ENCODE measurements at places on chromosomes 4 and X.

- DNase-seq: no peak
Observed at GRCh38 chr4:38743866-38744265, 38.9 kb downstream of the TLR10 start.

GRCh38 chr4:99841129-99841528 is 24.5 kb downstream of the DAPP1 start:
- no peak for DNase-seq

- DNase-seq: no peak
Observed at GRCh38 chrX:111123606-111124179, 27.7 kb downstream of the PAK3 start.

- DNase-seq: peak; percentile 80
Observed at GRCh38 chr4:20326977-20327376, 75.3 kb downstream of the SLIT2 start.

DNA sequence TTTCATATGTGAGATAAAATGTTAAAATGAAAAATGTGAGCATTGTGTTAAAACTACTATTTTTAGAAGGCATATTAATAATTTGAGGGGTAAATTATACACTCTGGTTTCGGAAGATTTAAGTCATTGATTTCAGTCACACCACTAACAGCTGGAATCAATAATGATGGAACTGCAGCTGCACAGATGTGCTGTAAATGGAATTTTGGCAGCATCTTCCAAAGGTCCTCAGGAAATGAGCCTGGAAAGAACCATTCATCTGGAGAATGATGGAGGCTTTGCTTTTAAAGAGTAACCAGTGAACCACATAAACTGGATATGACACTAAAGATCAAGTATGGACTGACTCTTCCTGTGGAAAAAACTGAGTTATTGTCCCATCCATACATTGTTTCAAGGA is 759.0 kb upstream of the EPHA5 start:
- no peak for DNase-seq

GRCh38 chr4:122170775-122171174 is 18.6 kb downstream of the BLTP1 start:
- DNase-seq: no peak

DNA sequence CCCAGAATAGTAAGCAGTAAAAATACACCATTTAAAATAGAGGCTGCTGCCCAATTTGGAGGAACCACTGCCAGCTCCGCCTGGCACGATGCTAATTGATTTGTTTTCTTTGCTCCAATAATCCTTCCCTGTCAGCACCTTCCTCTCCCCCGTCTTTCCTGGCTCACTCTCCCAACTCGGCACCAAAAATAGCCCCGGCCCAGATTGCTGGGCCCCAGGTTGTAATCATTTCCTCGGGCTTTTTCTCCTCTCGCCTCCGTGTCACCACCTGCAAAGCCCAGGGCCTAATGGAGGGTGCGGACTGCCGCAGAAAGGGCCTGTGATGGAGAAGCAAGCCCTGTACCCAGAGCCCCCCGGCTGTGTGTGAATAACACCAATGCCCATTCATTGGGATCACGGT is 197.6 kb upstream of the PSAPL1 start:
- DNase-seq: no peak

GRCh38 chrX:133926809-133927208 is 58.6 kb downstream of the GPC3 start:
- no peak for DNase-seq

GRCh38 chrX:29724316-29724715 is 491.0 kb upstream of the MAGEB2 start:
- DNase-seq: no peak

DNA sequence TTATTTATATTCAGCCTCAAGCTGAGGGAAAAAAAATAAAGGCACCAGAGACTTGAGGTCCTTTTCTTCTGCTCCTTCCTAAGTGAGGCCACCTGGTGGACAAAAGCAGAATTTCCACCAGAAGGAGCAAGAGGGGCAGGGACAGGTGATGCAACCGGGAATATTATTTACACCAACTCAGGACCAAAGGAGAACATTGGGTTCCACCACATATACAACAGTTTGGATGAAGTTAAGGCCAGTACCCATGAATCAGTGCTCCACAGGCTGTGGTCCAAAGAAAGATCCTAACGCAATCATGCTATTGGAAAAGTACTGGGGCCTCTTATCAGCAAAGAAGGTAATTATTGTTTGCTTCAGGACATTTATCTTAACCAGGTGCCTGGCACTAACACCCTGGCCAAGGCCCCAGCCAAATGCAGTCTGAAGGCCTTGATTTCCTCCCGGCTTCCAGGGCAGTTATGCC is 57.4 kb downstream of the TSC22D3 start:
- peak; percentile 93 for DNase-seq

- DNase-seq: peak; percentile 93
Observed at GRCh38 chr4:55866290-55866907, 13.0 kb downstream of the EXOC1 start.

DNA sequence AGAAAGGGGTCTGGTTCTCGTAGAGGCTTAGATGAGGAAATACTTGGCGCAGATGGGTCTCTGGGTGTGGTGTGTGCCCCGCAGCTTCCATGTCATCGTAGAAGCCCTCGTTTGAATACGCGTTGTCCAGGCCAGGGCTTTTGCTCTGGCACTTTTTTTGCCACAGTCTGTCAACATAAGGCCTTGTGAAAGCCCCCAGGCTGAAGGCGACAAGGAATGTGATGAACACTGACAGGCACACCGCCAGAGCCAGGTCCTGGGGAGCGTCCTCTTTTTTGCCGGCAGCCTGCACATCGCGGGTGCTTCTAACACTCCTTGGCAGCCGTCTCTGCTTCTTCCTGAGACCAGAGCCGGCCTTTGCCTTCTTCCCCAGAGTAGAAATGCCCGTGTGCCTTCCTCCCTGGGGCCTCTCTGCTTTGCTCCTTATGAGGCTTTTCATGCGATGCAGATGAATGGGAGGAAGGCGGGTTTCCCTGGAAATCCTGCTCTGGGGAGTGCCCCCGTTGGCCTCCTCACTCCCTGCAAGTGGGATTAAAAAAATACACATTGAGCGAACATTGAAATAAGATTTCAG is 24.4 kb downstream of the LRRC66 start:
- DNase-seq: no peak

GRCh38 chrX:7390441-7390840 is 242.5 kb upstream of the PUDP start:
- DNase-seq: peak; percentile 3

DNA sequence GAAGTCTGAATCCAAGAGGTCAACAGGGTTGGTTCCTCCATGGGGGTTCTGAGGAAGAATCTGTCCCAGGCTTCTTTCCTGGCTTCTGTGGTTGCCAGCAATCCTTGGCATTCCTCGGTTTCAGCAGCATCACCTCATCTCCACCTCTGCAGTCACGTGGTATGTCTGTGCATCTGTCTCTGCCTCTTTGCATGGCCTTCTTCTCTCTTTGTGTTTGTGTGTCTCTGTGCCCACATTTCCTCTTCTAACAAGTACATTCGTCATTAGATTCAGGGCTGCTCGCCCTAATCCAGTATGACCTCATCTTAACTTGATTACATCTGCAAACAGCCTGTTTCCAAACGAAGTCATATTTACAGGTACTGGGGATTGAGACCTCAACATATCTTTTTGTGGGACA is 114.0 kb downstream of the BCOR start:
- DNase-seq: no peak

- DNase-seq: no peak
Observed at GRCh38 chr4:162681212-162681611, 485.5 kb downstream of the NAF1 start.

- DNase-seq: no peak
Observed at GRCh38 chrX:123983240-123983639, 21.7 kb downstream of the STAG2 start.

DNA sequence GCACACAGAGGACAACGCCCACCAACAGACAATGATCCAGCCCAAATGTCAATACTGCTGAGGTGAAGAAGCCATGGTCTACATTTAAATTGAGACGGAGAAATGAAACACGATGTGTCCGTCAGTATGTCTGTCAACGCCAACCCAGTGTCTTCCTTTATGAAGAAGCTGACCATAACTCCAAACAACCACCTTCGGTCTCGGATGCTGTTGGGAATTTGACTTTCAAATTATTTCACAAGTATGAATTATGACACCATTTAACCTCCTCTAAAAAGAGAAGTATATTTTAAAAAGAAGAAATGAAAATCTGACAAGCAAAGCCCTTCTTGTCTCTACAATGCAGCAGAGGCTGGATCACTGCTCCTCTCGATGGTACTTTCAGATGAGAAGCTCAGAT is 123.7 kb upstream of the MAP3K15 start:
- no peak for DNase-seq

GRCh38 chr4:171433674-171434073 is 379.5 kb upstream of the GALNTL6 start:
- DNase-seq: no peak

DNA sequence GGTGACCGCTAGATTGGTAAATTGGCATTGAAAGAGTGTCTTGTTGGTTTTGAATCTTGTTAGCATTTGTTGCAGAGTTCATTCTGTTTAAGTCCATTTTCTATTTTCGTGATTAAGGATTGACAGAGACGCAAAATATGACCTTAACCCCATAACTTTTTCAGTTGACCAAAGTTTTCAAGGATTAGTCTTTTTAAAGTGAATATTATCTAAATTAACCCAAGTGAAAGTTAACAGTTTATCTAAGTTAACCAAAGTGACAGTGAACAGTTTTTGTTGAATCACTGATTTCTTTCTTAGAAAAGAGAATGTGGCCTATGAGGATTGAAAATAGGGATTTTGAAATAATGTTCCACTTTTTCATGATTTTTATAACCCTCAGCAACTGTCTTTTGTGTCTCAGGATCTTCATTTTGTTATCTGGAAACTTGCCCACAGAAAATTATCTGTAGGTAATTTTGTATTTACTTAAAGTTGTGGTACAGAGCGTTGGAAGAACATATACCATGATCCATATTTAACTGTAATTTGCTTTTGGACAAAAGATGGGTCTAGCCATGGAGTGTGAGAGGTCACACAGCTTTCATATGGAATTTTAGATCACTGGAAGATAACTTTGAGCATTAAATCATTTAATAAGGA is 3.3 kb downstream of the CPEB2 start:
- peak; percentile 30 for DNase-seq

GRCh38 chr4:147830987-147831386 is 99.1 kb downstream of the ARHGAP10 start:
- peak; percentile 80 for DNase-seq

GRCh38 chrX:136251041-136251991 is at the start of gene MAP7D3:
TSS of gene MAP7D3 (minus strand) at chrX:136251400. CDS start at chrX:136251358, 42 bp downstream.
- peak; percentile 79 for DNase-seq

- DNase-seq: no peak
Observed at GRCh38 chrX:130094696-130095095, 15.6 kb downstream of the ELF4 start.

DNA sequence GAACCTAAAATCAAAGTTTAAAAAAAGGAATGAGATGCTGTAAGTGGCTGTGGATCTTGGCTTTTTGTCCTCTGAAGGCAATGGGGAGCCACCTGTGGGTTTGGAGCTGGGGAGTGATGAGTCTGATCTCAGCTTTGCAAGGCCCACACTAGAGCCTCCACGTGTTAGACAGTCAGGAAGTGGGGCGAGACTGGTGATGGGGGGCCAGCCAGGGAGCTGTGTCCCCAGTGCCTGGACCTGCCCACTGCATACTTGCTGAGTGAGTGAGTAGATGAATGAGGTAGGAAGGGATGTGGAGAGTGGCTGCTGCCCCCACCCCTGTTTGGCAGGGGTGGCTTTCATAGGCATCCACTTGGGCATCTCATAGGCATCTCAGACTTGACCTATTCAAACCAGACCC is 84.0 kb downstream of the NHSL2 start:
- DNase-seq: no peak

GRCh38 chr4:6781113-6781512 is 1.4 kb upstream of the KIAA0232 start:
- no peak for DNase-seq

DNA sequence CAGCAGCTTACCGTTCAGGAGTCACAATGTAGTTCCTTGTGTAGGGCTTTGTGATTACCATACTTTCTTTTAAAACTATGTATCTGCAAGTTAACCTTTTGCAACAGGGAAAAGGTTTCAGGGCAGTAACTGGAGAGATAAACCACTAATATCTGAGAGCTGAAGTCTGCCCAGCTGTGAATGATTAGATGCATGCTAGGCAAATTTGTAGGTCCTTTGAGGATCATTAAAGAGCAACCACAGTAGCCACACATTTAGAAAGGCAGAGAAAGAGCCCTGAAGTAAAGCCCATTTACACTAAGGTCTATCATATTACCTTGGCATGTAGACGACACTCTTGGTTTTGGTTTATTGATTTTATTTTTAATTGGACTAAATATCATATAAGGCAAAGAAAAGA is 60.0 kb downstream of the ATP8A1 start:
- DNase-seq: no peak

DNA sequence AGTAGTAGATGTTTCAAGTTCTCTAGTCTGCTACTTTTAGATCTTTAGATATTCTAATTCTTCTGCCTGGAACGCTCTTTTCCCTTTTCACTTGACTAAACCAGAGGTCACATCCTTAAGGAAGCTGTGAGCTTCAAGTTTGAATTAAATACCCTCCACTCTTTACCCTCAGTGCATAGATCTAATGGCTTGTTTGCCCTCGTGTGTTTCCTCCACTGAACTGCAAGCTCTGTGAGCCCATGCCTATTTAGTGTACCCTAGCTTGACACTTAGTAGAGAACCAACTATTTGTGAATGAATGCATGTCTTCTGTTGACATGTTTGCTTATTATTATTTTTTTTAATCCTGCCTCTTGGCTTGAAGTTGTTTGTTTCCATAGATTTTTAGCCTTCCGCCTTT is 138.3 kb downstream of the PDE5A start:
- DNase-seq: no peak

DNA sequence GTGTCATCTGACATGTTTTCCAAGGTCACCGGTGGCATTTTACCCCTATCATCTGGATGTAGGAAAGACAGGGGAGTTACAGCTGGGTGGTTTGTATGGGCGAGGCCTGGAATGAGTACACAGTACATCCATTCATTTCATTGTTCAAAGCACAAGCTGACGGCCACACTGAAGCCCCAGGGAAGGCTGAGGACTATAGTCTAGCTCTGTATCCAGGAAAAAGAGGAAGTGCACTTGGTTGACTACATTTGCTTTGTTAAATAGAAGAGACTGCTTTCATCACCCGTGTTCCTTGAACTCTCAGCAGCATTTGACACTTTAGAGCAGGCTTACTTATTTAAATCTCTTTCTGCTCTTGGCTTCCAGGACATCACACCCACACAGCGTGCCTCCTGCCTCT is 1041.0 kb upstream of the TENM3 start:
- no peak for DNase-seq

DNA sequence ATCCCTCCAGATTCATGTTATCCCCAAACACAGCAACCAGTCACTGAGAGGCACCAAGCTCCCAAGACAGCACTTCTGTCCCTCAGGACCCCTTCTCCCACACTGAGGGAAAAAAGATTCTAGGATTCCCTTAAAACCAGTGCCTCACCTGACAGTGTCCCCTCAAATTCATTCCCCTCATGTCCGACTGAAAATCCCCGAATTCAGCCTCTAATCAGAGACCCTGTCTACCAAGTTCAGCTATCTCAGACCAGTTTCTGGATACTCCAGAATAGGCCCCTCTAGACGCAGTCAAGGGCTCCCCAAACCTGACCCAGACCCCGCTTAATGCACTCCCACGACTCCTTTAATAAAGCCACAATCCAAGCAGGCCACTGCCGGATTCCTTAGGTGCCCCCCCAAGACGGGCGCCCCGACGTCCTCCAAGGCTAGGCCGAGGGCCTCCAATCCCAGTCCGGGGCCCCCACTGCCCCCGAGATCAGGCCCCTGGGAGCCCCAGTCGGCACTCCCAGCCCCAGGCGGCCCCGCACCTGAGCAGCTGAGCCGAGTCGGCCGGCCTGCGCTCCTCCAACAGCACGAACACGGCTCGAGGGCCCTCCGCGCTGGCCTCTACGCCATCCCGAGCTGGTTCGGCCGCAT is 457 bp downstream of the TFE3 start:
- DNase-seq: peak; percentile 52
